ENCODE measurements at places on chromosomes 16 and 17. TPM values are rescaled to one million over a fixed set of nuclear protein-coding genes. Genes with fewer than 3 reads are reported as not detected.

Gene ASPHD1
- 18.4 TPM for total RNA-seq

Gene ATAD5
- total RNA-seq: 9.5 TPM

Gene ASGR2
- 0.32 TPM for total RNA-seq

Gene AANAT
- total RNA-seq: not detected

Gene DRC3
- total RNA-seq: 2.4 TPM

Gene CRISPLD2
- 4.6 TPM for total RNA-seq

- H3K4me3 ChIP-seq: no peak overlapping the region
- H3K27ac ChIP-seq: no peak overlapping the region
- H3K36me3 ChIP-seq: no peaks in the 10 kb centered on the region
- peaks cover 6% of the 10 kb centered on the region for H3K27me3 ChIP-seq
- H3K4me1 ChIP-seq: no peaks in the 10 kb centered on the region
- no peak for DNase-seq
These were observed 6.7 kb downstream of the KCNH4 start for GRCh38 chr17:42174126-42174783.

- H3K27ac ChIP-seq: no peak overlapping the region
- H3K36me3 ChIP-seq: no peaks in the 10 kb centered on the region
- H3K4me3 ChIP-seq: no peak overlapping the region
- no peaks in the 10 kb centered on the region for H3K4me1 ChIP-seq
- DNase-seq: peak; percentile 33
These were observed 563.9 kb downstream of the TOX3 start for GRCh38 chr16:51982715-51983680.

- no peak overlapping the region for H3K4me3 ChIP-seq
- no peak overlapping the region for H3K27ac ChIP-seq
- peaks cover 15% of the 10 kb centered on the region for H3K27me3 ChIP-seq
- no peak for DNase-seq
These were observed 19.2 kb downstream of the TMEM114 start for GRCh38 chr16:8571061-8571596.

GRCh38 chr17:58174871-58175270, 8.1 kb downstream of the OR4D2 start:
- no peak overlapping the region for H3K4me3 ChIP-seq
- H3K27ac ChIP-seq: no peak overlapping the region
- DNase-seq: no peak
- peaks cover 12% of the 10 kb centered on the region for H3K27me3 ChIP-seq
- H3K4me1 ChIP-seq: no peaks in the 10 kb centered on the region

DNA sequence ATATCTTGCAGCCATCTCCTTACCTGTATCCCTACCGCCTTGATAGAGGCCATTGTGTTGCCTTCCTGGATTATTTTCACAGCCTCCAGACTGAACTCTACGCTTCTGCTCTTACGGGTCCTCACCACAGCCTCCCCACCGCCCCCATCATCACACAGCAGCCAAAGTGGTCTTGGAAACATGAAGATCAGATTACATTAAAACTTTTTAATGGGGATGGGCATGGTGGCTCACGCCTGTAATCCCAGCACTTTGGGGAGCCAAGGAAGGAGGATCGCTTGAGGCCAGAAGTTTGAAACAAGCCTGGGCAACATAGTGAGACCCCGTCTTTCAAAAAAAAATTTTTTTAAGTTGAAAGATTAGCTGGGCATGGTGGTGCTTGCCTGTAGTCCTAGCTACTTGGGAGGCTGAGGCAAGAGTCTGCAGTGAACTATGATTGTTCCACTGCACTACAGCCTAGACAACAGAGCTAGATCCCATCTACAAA, 150.5 kb downstream of the NPIPB5 start:
- no peak for DNase-seq
- H3K36me3 ChIP-seq: no peaks in the 10 kb centered on the region
- no peaks in the 10 kb centered on the region for H3K4me1 ChIP-seq
- no peak overlapping the region for H3K4me3 ChIP-seq
- H3K27me3 ChIP-seq: peaks cover 54% of the 10 kb centered on the region

- peak overlapping the region; percentile 30 for H3K4me3 ChIP-seq
- H3K4me1 ChIP-seq: peaks cover 78% of the 10 kb centered on the region
- H3K27ac ChIP-seq: peak overlapping the region; percentile 79
- no peak for DNase-seq
These were observed 7.3 kb downstream of the THRA start for GRCh38 chr17:40069751-40070708.

DNA sequence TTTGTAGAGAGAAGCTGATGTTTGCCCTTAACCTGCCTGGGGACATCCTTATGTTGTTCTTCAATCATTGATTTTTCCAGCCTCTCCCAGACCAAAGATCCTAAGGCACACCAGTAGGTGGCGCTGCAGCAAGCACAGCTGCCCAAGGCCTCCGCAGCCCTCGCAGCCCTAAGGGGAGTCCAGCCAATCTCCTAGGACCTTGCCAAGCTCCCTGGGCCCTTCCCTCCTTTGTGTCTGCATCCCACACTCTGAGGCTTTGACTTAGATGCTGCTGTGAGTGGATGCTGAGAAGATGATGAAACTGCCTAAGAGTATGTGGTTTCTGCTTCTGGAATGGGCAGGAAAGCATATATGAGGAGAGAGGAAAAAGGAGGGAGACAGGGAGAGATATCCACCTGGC, 47.1 kb downstream of the SPACA3 start:
- no peaks in the 10 kb centered on the region for H3K4me1 ChIP-seq
- peaks cover 31% of the 10 kb centered on the region for H3K27me3 ChIP-seq
- DNase-seq: peak; percentile 15
- no peak overlapping the region for H3K27ac ChIP-seq

- H3K4me3 ChIP-seq: no peak overlapping the region
- no peak for DNase-seq
- H3K4me1 ChIP-seq: no peaks in the 10 kb centered on the region
- H3K36me3 ChIP-seq: no peaks in the 10 kb centered on the region
These were observed 212.8 kb upstream of the CDH8 start for GRCh38 chr16:62249069-62249468.

GRCh38 chr16:48491517-48491916, 106.3 kb upstream of the SIAH1 start:
- no peaks in the 10 kb centered on the region for H3K36me3 ChIP-seq
- no peaks in the 10 kb centered on the region for H3K4me1 ChIP-seq
- H3K27ac ChIP-seq: no peak overlapping the region
- H3K4me3 ChIP-seq: no peak overlapping the region
- DNase-seq: no peak
- H3K27me3 ChIP-seq: peaks cover 4% of the 10 kb centered on the region

- H3K4me3 ChIP-seq: peak overlapping the region; percentile 69
- peaks cover 41% of the 10 kb centered on the region for H3K4me1 ChIP-seq
- no peaks in the 10 kb centered on the region for H3K27me3 ChIP-seq
- no peak for DNase-seq
- peak overlapping the region; percentile 89 for H3K27ac ChIP-seq
These were observed 12.9 kb downstream of the SYCE1L start for GRCh38 chr16:77211880-77212740.

DNA sequence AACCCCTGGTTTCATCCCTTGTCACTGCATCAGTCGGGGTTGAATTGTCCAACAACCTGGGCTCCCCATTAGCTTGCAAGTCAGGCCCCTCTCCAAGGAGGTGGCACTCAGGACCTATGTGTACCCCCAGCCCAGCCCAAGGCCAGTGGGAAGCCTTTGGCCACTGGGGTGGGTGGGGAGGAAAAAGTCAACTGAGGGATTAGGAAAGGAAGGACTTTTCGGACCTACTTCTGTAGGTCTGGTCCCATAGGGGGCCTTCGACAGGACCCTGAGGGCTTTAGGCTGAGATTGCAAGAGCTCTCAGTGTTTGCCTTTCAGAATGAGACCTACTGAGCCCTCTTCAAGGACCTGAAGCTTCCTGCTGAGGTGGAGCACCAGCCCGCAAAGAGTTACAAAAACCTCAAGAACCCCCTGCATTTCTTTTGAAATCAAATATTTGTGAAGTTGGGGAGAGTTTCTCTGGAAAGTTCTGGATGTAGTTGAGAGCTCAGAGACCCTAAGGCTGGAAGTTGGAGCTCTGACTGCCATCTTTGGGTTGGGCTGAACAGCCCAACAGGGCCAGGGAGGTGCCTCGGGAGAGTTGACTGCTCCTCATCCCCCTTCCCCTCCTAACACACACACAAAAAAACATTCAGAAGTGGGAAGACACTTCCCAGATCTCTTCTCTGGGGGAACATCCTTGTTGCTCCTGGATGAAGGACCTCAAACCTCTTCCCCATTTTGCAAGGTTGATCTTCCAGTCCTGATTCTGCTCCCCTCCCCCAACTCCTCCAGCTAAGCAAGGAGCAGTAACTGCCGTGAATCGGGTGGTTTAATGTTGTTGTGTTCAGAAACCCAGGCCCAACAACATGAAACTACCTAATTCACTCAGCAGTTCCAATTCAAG, 5.8 kb upstream of the HOXB9 start:
- no peak for DNase-seq
- peaks cover 9% of the 10 kb centered on the region for H3K4me1 ChIP-seq
- H3K4me3 ChIP-seq: no peak overlapping the region

DNA sequence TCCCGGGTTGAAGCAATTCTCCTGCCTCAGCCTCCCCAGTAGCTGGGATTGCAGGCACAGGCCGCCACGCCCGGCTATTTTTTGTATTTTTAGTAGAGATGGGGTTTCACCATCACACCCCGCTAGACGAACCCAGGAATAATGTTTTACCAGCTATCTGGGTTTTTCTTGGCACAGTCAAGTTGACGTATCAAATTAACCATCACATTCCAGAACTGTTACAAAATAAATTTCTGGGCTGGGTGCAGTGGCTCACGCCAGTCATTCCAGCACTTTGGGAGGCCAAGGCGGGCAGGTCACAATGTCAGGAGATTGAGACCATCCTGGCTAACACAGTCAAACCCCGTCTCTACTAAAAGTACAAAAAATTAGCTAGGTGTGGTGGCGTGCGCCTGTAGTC, 501.2 kb downstream of the SHISA9 start:
- H3K27ac ChIP-seq: no peak overlapping the region
- no peak for DNase-seq
- no peaks in the 10 kb centered on the region for H3K36me3 ChIP-seq
- no peaks in the 10 kb centered on the region for H3K27me3 ChIP-seq
- no peaks in the 10 kb centered on the region for H3K4me1 ChIP-seq

GRCh38 chr17:67891481-67892119, 66.3 kb downstream of the BPTF start:
- H3K4me3 ChIP-seq: no peak overlapping the region
- no peaks in the 10 kb centered on the region for H3K4me1 ChIP-seq
- H3K27ac ChIP-seq: no peak overlapping the region

DNA sequence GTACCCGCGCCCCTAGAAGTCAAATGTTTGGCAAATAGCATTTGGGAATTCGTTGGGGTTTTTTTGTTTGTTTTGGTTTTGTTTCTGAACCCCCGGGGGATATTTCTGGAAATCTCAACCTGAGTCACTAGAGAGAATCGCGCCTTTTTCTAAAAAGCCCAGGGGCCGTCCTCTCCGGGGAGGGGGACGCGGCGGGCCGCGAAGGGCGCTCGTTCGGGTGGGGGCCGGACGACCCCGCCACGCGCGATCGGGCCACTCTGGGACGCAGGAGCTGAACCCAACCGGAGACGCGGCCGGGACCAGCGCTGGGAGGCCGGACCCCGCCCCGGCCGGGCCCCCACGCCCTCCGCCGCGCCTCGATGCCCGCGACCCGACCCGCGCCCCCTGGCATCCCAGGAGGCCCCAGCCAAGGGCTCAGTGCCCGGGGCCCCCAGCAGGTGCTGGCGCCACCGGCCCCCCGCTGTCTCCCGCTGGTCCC, 302 bp downstream of the LITAF start:
- H3K36me3 ChIP-seq: no peaks in the 10 kb centered on the region
- H3K27ac ChIP-seq: peak overlapping the region; percentile 70
- no peak for DNase-seq
- H3K27me3 ChIP-seq: no peaks in the 10 kb centered on the region

DNA sequence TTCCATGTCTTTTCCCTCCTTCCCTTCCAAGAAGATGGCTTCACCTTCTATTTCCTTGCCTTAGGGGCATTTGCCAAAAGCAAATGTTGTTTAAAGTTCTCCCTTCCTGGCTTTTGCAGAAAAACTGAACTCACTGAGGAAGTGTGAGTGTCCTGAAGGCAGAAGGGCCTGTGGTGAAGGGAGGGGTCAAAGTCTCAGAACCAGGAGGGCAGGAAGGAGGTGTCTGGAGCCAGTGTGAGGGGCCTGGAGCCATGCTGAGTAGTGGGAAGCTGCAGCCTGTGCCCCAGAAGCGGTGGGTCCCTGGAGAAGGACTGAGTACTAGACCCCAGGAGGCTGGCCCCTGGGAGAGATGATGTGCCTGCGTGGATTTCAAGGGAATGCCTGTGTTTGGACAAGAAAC, 23.8 kb upstream of the SUPT4H1 start:
- no peaks in the 10 kb centered on the region for H3K36me3 ChIP-seq
- no peak overlapping the region for H3K27ac ChIP-seq
- H3K4me1 ChIP-seq: peaks cover 50% of the 10 kb centered on the region
- no peak for DNase-seq
- H3K4me3 ChIP-seq: no peak overlapping the region
- no peaks in the 10 kb centered on the region for H3K27me3 ChIP-seq

GRCh38 chr16:13435873-13436474, 484.0 kb upstream of the ERCC4 start:
- H3K36me3 ChIP-seq: no peaks in the 10 kb centered on the region
- no peaks in the 10 kb centered on the region for H3K27me3 ChIP-seq
- no peaks in the 10 kb centered on the region for H3K4me1 ChIP-seq
- no peak for DNase-seq

DNA sequence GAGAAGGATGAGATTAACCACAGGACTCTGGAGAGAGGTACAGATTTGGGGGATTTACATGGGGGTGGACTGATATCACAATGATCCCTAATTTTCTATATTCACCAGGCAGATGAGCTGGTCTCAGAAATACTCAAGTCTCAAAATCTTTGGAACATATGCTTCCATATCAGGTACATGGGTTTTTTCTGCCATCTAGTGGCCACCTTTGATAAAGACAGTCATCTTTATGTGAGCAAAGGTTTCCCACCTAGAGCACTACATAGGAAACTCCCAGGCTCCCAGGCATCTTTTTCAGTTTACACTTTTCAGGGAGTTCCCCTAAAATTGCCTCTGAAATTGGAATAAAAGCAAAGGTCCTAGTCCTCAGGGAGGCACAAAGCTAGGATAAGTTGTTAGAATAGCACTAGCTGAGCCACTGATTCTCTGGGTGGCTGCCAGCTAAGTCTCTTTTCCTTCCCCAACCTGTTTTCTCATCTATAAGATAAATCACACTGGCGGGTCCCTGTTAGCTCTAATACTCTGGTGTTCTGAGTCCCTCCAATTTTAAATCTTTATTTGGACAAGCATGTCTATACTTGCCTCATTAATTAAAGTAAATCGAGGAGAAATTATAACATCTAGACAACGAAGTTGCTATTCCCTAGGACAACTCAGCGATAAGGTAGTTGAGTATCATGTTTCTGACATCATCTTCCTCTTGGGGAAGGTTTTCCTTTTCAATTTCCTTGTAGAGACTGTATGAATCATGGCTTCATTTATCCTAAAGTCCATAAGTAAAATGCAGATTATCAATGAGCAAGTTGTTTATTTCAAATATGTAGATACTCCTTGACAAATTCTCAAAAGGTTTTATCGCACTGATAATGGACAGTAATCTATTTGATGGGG, 19.0 kb upstream of the MON1B start:
- no peaks in the 10 kb centered on the region for H3K4me1 ChIP-seq
- DNase-seq: peak; percentile 49
- no peak overlapping the region for H3K27ac ChIP-seq
- no peak overlapping the region for H3K4me3 ChIP-seq

GRCh38 chr16:27248036-27248435, 20.5 kb downstream of the NSMCE1 start:
- H3K36me3 ChIP-seq: no peaks in the 10 kb centered on the region
- no peak overlapping the region for H3K27ac ChIP-seq
- peaks cover 23% of the 10 kb centered on the region for H3K4me1 ChIP-seq
- H3K4me3 ChIP-seq: no peak overlapping the region
- no peak for DNase-seq
- no peaks in the 10 kb centered on the region for H3K27me3 ChIP-seq

- H3K27ac ChIP-seq: no peak overlapping the region
- no peaks in the 10 kb centered on the region for H3K36me3 ChIP-seq
- H3K4me3 ChIP-seq: no peak overlapping the region
- H3K27me3 ChIP-seq: peaks cover 12% of the 10 kb centered on the region
These were observed 5.5 kb downstream of the DLX3 start for GRCh38 chr17:49989518-49989880.
